ENCODE measurements at places on chromosomes 1 and 21. TPM values are rescaled to one million over a fixed set of nuclear protein-coding genes. Genes with fewer than 3 reads are reported as not detected.

DNA sequence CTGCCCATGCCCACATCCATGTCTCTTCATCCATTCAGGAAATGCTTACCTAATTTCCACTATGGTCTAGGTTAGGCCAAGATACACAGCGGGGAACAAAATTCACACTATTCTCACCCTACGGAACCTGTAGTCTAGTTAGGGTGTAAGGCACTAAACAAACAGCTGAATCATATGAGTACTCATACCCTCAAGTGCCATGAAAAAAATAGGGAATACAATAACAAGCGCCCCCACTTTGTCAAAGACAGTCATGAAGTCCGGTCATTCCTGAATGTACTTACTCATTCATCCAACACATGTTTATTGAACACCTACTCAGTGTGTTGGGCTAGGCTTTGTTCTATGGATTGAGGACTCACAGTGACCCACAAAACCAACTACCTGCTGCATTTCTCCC is 6.2 kb upstream of the FYB2 start:
- H3K4me3 ChIP-seq = no peak overlapping the region
- no peaks in the 10 kb centered on the region for H3K36me3 ChIP-seq
- H3K27ac ChIP-seq = no peak overlapping the region
- H3K27me3 ChIP-seq = peaks cover 10% of the 10 kb centered on the region

SPRR2A gene
- not detected for total RNA-seq

- H3K4me3 ChIP-seq = peak overlapping the region; percentile 97
- H3K4me1 ChIP-seq = peaks cover 81% of the 10 kb centered on the region
- peak; percentile 86 for DNase-seq
- peak overlapping the region; percentile 99 for H3K27ac ChIP-seq
- H3K27me3 ChIP-seq = no peaks in the 10 kb centered on the region
Observed at GRCh38 chr1:202159534-202160371, 649 bp downstream of the PTPN7 start.

DNA sequence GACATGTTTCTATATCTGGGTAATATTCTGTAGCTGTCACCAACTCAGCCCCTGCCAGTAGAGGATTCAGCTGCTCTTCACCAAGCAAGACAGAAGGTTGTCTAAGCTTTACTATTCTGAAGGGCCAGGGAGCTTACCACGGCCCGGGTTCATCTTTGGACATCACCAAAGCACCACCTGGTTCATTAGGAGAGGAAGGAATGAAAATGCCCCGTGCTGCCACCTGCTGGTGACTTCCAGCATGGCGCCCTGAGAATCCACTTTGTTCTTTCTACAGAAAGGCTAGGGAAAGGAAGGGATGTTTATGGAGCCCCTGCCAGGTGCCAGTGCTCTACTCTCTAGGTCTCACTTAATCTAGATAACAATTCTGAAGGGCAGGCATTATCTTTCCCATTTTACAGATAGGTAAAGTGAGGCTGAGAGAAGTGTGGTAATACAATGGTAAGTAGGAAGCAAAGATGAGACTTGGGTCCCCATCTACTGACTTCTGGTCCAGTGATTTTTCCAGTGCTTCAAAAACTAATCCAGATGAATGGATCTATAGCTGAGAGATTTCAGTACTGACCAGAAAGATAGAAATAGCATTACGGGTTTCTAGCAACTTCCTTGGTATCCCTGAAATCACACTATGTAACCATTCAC is 79.5 kb downstream of the BEND5 start:
- no peaks in the 10 kb centered on the region for H3K4me1 ChIP-seq
- no peak overlapping the region for H3K4me3 ChIP-seq
- no peak overlapping the region for H3K27ac ChIP-seq
- peak; percentile 76 for DNase-seq

SYDE2 gene
- total RNA-seq = 3.3 TPM

- peaks cover 53% of the 10 kb centered on the region for H3K27me3 ChIP-seq
- H3K36me3 ChIP-seq = no peaks in the 10 kb centered on the region
- H3K4me3 ChIP-seq = no peak overlapping the region
- DNase-seq = no peak
- H3K27ac ChIP-seq = no peak overlapping the region
Observed at GRCh38 chr1:20404466-20404865, 81.5 kb downstream of the CAMK2N1 start.

DNA sequence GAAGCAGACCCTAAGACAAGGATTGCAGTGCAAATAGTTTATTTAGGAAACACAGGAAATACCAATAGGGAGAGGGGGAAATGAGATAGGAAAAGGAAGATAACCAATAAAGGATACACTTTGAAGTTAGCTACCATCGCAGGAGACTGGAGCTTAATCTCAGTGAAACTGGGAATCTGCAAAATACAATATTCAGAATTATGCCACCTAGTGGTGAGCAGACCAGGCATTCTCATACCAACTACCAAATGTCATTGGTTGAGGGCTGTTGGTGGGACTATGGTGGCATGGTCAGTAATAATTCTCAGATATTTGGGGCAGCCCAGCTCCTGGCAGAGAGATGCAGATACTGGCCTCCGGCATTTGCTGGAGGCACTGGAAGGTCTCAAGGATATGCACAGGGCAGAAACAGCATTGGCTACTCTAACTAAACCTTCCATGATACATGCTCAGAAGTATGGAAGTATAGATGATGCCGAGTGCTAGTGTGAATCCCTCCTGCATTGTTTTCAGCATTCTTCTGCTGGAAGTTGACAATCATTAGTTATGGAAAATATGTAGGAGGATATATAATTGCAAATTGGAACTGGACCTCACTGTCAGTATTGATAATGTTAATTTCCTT is 11.8 kb upstream of the ZFP69B start:
- H3K27me3 ChIP-seq = no peaks in the 10 kb centered on the region
- H3K36me3 ChIP-seq = peaks cover 7% of the 10 kb centered on the region
- DNase-seq = peak; percentile 34
- peaks cover 3% of the 10 kb centered on the region for H3K4me1 ChIP-seq
- H3K4me3 ChIP-seq = no peak overlapping the region

SUSD4 gene
- total RNA-seq = 1.9 TPM

SMPDL3B gene
- 0.53 TPM for total RNA-seq

TAS1R1 gene
- total RNA-seq = 0.07 TPM

GRCh38 chr1:29736582-29737188 is 500.4 kb downstream of the PTPRU start:
- H3K27me3 ChIP-seq = peaks cover 17% of the 10 kb centered on the region
- peak; percentile 45 for DNase-seq
- H3K27ac ChIP-seq = no peak overlapping the region

- no peaks in the 10 kb centered on the region for H3K4me1 ChIP-seq
- no peak for DNase-seq
- H3K27me3 ChIP-seq = no peaks in the 10 kb centered on the region
- no peak overlapping the region for H3K4me3 ChIP-seq
- H3K36me3 ChIP-seq = peaks cover 3% of the 10 kb centered on the region
- H3K27ac ChIP-seq = no peak overlapping the region
Observed at GRCh38 chr1:117834416-117834815, 95.0 kb downstream of the GDAP2 start.

DNA sequence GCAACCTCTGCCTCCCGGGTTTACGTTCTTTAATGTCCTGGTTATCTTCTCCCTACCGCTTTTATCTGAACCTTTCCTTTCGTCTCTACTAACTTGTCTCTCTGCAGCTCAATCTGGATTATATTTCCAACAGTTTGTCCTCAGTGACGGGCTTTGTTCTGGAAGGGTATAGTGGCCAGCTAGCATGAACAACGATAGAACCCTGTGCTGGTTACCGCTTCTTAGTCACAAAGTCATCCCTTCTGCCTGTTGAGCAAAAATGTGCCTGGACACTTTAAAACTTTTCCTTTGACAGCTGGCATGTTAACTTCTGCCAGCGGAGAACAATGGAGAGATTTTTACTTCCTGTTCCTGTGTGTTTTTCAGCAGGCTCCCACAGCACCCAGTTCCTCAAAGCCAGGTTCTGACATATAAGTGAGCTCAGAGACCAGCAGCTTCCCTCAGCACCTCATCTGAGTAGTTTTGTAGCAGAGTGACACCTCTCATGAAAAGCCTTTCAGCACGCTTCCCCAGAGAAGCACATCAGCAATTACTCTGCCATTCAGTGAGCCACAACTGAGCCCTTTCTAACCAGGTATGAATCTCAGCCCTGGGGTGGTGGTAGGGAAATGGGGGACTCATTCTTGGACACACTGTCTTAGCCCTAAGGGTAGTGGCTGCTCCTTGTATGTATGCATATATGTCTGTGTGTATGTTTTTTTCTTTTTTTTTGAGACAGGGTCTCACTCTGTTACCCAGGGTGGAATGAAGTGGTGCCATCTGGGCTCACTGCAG is 23.6 kb upstream of the CCDC17 start:
- H3K4me1 ChIP-seq = no peaks in the 10 kb centered on the region
- no peak overlapping the region for H3K4me3 ChIP-seq
- H3K27ac ChIP-seq = no peak overlapping the region
- H3K36me3 ChIP-seq = peaks cover 15% of the 10 kb centered on the region

GRCh38 chr1:155279268-155279667 is 2.0 kb downstream of the HCN3 start:
- H3K27ac ChIP-seq = no peak overlapping the region
- no peaks in the 10 kb centered on the region for H3K36me3 ChIP-seq
- no peak for DNase-seq
- peaks cover 18% of the 10 kb centered on the region for H3K4me1 ChIP-seq
- no peaks in the 10 kb centered on the region for H3K27me3 ChIP-seq

- DNase-seq = peak; percentile 86
- peaks cover 42% of the 10 kb centered on the region for H3K4me1 ChIP-seq
- H3K36me3 ChIP-seq = peaks cover 32% of the 10 kb centered on the region
- H3K27me3 ChIP-seq = no peaks in the 10 kb centered on the region
Observed at GRCh38 chr1:45687754-45688740, at the start of gene TMEM69. Gene TMEM69 (plus strand): TSS chr1:45688181. CDS start chr1:45691069, 2,888 bp downstream.

DNA sequence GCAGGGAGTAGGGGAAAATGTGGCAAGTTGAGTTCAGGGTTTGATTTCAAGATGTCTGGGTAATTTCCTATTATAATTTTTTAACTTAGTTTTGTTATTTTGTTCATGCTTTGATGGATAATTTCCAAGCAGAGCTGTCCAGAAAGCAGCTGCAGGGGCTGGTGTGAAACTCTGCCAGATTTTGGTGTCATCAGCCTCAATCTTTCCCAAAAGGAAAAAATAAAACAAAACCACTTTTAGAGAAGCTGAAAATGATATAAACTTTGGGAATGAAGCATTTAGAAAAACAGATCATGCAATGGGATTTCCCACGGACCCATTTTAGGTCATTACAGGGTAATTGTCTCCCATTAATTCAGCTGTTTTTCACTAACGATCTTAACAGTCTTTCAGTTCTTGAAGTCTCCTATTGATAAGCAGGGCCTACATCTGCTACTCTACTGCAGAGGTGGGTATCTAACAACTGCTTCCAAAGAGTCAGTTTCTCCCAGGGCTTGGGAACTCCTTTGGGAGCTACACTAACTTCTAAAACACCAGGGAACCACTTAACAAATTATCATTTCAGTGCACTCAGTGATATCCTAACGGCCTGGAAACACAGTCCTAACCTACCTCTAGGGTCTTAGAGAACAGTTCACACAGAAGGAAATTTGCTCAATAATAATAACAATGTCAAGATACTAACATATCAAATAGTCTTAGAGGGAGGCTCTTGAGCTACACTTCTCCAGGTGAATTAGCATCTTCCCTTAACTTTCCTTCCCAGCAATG is 12.3 kb downstream of the ZNF436 start:
- H3K27me3 ChIP-seq = no peaks in the 10 kb centered on the region
- no peak overlapping the region for H3K27ac ChIP-seq
- DNase-seq = no peak
- peaks cover 40% of the 10 kb centered on the region for H3K36me3 ChIP-seq
- no peak overlapping the region for H3K4me3 ChIP-seq

DNA sequence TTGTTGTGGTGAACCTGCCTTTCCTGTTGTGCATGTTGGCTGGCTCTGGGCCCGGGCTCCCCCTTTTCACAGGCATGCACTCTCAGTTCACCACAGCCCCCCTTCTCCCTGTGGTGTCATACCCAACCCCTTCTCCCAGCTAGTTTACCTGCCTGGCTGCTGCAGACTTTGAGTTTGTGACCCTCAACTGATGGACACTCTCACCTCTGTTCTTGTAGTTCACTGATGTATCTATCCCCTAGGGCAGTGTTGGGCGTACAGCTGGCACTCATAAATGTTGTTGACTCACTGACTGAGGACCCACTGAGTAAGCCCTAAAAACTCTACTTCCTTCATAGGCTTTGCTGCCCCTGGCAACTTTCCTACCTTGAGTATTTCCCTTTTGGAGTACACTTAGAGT is 54.9 kb downstream of the WDR64 start:
- no peaks in the 10 kb centered on the region for H3K36me3 ChIP-seq
- H3K4me1 ChIP-seq = peaks cover 14% of the 10 kb centered on the region
- peaks cover 4% of the 10 kb centered on the region for H3K27me3 ChIP-seq
- DNase-seq = peak; percentile 8
- no peak overlapping the region for H3K27ac ChIP-seq
- no peak overlapping the region for H3K4me3 ChIP-seq

DNA sequence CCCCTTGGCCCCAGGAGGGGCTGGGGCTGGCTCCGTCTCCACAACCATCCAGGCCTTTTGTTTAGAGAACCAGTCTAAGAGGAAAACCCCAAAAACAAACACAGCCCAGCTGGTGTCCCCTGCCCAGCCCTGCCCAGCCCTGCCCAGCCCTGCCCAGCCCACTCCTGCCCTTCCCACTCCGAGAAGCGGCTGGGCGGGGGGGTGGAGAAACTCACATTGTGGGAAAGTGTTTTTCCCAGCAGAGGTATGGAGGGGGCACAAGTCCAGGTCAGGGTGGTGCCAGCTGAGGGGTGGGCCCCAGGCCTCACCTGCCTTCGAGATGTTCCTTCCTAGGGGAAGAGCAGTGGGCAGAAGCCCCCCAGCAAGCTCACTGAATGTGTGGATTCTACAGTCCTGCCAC is 10.0 kb upstream of the FAM131C start:
- H3K27me3 ChIP-seq = no peaks in the 10 kb centered on the region
- no peak overlapping the region for H3K4me3 ChIP-seq
- peaks cover 6% of the 10 kb centered on the region for H3K4me1 ChIP-seq
- H3K27ac ChIP-seq = no peak overlapping the region
- H3K36me3 ChIP-seq = no peaks in the 10 kb centered on the region

CRYAA gene
- total RNA-seq = not detected

DNA sequence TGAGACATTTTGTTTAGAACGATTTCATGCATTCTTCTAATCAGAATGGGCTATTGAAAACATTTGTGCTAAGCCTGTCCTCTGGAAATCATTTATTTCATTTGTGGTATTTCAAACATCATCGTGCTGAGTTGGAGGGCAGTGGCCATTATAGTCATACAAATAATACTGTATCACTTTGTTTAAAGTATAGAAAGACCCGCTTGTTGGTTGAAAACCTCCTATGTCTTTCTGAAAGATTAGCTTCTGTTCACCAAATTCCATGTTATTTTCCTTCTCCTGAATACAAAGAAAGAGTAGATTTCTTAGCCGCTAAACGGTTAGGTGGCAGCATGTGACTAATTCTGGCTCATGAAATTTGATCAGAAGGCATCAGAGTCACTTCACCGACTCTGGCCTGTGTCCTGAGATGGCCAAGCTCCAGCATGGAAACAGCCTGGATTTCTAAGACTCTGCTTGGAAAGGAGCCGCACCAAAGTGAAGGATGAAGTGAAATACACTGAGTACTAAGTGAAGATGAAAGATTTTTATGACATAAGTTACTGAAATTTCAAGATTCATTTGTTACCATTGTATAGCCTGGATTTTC is 355.1 kb downstream of the USP25 start:
- H3K27me3 ChIP-seq = no peaks in the 10 kb centered on the region
- no peaks in the 10 kb centered on the region for H3K36me3 ChIP-seq
- no peak for DNase-seq
- H3K4me3 ChIP-seq = no peak overlapping the region
- no peak overlapping the region for H3K27ac ChIP-seq

- no peaks in the 10 kb centered on the region for H3K36me3 ChIP-seq
- H3K4me1 ChIP-seq = no peaks in the 10 kb centered on the region
- H3K27me3 ChIP-seq = no peaks in the 10 kb centered on the region
- H3K27ac ChIP-seq = no peak overlapping the region
- no peak overlapping the region for H3K4me3 ChIP-seq
- DNase-seq = no peak
Observed at GRCh38 chr1:218658269-218658668, 313.1 kb downstream of the TGFB2 start.

Measured in activated CD4-positive, alpha-beta T cell treated with anti-CD3 and anti-CD28 coated beads for 36 hours (primary cell).